ENCODE measurements at places on chromosomes 2 and 18.

GRCh38 chr2:106026271-106027190 lies 167.6 kb downstream of the UXS1 start:
- no peak for DNase-seq

- DNase-seq, result no peak
Observed at GRCh38 chr18:75694292-75694691, 266.8 kb upstream of the SMIM21 start.

DNA sequence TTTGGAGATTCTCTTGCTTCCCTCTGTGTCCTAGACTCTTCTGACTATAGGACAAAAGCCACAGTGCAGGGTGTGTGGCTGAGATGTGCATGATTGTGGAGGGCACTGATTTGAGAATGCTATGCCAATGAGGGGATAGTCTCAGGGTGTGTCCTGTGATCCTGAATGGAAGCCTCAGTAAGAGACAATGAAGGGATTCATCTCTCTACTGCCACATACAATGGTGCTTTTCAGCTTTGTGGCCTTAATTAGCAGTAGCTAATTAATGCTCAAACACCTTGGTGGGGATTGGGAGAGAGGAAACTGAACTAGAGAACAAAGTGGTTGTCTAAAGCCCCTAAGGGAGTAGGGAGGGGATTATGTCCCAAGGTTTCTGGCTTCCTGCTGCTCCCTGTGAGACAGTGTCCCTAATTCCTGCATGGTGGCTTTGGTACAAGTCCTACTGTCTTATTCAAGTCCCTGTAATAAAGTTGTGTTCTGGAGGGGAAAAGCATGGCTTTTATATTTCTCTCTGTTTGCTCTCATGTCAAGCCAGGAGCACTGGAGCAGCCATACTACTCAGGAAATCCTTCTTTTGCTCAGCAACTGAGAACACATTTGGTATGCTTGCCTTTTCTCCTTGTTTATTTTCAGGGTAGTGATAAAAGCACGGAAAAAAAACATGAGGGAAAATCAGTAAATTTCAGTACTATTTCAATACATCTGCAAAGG lies 415.2 kb upstream of the TCF4 start:
- DNase-seq, result no peak

DNA sequence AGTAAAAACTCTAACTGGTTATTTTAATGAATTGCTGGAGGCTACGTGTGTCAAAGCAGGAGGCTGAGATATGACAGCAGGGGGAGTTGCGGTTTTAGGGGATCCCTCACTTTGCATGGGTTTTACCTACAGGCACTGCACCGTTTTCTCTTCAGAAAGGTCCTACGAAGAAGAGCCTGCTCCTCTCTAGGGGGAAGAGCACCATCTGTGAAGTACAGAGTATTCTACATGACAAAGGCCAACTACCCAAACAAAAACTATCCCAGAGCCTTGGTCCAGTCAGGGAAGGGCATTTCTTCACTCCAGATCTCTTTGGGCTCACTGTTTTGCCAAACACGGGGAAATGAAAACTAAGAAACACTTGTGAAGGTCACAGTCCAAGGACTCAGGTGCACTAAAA lies 696.7 kb upstream of the SOX11 start:
- DNase-seq, result no peak

GRCh38 chr2:15940661-15941480 lies 521 bp downstream of the MYCN start:
- DNase-seq, result no peak

- no peak for DNase-seq
Observed at GRCh38 chr18:29248805-29249204, 1071.9 kb upstream of the CDH2 start.

- DNase-seq, result no peak
Observed at GRCh38 chr18:43931439-43931838, 654.1 kb upstream of the SYT4 start.

DNA sequence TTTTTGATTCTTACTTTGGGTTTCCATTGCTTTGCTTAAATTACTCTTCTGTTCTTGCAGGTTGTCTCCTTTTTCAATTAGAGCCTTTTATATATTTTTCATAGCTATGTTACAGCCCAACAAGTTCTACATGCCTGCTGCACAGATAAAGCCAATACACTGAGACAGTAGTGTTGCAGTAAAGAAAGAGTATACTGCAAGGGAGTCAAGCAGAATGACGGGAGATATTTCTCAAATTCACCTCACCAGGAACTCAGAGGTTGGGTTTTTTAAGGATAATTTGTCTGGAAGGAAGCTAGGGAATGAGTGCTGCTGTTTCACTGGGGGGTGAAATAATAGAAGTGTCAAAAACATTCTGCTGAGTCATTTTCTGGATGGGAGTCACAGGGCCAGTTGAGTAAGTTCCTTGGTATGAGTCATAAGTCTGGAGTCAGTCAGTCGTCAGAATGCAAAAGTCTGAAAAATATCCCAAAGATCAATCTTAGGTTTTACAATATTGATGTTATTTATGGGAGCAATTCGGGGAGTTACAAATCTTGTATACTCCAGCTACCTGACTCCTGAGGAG lies 193.0 kb upstream of the RGPD4 start:
- DNase-seq, result no peak

DNA sequence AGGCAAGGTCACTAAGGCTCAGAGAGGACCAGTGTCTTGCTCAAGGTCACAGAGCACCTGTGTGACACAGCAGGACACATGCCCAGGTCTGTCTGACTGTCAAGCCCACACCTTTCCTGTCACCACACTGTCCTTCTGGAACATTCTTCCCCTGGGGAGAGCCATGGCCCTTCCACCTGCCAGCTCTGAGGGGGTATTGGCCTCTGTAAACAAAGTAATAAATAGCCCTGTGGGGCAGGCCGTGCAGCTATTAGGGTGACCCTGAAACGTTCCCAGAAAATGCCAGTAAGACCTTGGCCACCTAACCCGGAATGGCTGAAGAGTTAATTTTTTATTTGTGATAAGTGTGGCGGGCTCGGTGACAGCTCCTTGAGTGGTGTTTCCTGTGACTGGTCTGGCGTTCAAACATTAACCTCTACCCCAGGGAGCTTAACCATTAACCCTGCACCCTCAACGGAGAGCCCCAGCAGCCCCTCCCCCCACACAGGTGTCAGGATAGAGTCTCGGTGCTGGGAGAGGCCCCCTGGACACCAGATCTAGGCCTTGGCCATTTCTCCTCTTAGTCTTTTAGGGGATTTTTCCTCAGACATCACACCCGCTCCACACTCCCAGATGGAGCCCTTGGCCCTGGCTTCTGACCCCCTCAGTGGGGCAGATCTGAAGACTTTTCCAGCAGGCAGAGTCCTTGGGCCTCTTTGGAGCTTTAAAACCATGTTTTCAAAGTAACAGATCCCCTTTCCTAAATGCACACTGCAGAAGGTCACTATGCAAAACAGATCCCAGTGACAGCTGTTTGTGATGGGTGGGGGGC lies 36.6 kb downstream of the SCTR start:
- DNase-seq, result no peak

All from inflammatory macrophage treated with lipopolysaccharide for 1 hour (primary cell).